ENCODE measurements at places on chromosomes 3 and 15. TPM values are rescaled to one million over a fixed set of nuclear protein-coding genes. Genes with fewer than 3 reads are reported as not detected.

GRCh38 chr3:53073553-53074365, 27.9 kb upstream of the SFMBT1 start:
- no peaks in the 10 kb centered on the region for H3K27me3 ChIP-seq
- peaks cover 16% of the 10 kb centered on the region for H3K4me1 ChIP-seq
- H3K27ac ChIP-seq: peak overlapping the region; percentile 66
- H3K36me3 ChIP-seq: no peaks in the 10 kb centered on the region
- peak overlapping the region; percentile 87 for H3K4me3 ChIP-seq
- DNase-seq: no peak

DNA sequence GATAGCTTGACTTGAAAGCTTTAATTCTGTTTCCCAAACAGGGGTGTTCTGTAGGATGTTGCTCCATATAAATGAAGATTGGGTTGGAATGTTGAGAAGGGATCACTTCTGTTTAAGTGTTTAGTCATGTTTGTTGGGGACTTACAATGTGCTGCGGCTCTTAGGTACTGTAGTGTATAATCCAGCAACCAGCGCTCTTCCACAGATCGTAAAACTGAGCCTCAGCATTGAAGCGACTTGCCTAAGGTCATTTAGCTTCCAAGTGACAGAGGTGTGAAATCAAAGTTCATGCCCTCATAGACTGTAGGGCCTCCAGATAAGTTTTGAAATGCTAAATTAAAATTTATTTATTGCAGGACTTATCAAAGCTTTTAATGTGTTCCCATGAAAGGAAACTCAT, 1.8 kb downstream of the MKRN2 start:
- H3K36me3 ChIP-seq: no peaks in the 10 kb centered on the region
- peak overlapping the region; percentile 95 for H3K4me3 ChIP-seq
- no peak for DNase-seq
- H3K27ac ChIP-seq: no peak overlapping the region
- no peaks in the 10 kb centered on the region for H3K27me3 ChIP-seq

DNA sequence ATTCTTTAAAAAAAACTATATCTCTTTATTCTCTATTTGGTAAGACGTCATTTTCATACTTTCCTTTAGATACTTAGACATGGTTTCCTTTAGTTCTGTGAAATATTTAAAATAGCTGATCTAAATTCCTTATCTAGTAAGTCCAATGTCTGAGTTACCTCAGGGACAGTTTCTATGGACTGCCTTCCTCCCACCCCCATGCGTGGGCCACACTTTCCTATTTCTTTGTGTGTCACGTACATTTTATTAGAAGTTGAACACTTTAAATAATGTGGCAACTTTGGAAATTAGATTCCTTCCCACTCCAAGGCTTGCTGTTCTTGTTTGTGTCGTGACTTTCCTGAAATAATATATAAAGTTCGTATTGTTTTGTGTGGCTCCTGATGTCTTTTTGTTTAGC, 260.7 kb downstream of the EDEM1 start:
- H3K27me3 ChIP-seq: no peaks in the 10 kb centered on the region
- DNase-seq: no peak
- no peak overlapping the region for H3K27ac ChIP-seq
- no peaks in the 10 kb centered on the region for H3K36me3 ChIP-seq
- no peak overlapping the region for H3K4me3 ChIP-seq

GRCh38 chr3:56855856-56856512, 54.2 kb upstream of the ARHGEF3 start:
- no peaks in the 10 kb centered on the region for H3K27me3 ChIP-seq
- no peak for DNase-seq
- H3K4me1 ChIP-seq: peaks cover 6% of the 10 kb centered on the region
- no peaks in the 10 kb centered on the region for H3K36me3 ChIP-seq
- H3K4me3 ChIP-seq: no peak overlapping the region
- no peak overlapping the region for H3K27ac ChIP-seq

DNA sequence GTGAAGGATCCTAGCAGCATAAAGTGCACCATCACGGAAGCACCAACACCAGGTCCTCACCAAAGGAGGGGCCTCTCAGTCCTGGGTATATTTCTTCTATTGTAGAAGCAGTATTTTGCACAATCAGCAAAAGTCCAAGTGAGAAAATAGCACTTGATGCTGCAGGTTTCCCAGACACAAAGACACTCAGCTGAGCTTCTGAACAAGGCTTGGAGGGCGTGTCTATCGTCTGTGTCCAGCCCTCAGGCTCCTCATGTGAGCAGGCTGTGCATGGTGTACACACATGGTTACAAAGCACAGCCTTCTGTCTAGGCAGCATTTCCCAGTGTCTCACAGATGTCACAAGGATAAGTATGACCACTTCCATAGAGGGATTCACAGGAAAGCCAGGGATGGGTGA, 98.3 kb upstream of the SPATA12 start:
- no peak overlapping the region for H3K27ac ChIP-seq
- H3K27me3 ChIP-seq: no peaks in the 10 kb centered on the region
- no peak for DNase-seq
- H3K4me1 ChIP-seq: no peaks in the 10 kb centered on the region
- no peaks in the 10 kb centered on the region for H3K36me3 ChIP-seq

DNA sequence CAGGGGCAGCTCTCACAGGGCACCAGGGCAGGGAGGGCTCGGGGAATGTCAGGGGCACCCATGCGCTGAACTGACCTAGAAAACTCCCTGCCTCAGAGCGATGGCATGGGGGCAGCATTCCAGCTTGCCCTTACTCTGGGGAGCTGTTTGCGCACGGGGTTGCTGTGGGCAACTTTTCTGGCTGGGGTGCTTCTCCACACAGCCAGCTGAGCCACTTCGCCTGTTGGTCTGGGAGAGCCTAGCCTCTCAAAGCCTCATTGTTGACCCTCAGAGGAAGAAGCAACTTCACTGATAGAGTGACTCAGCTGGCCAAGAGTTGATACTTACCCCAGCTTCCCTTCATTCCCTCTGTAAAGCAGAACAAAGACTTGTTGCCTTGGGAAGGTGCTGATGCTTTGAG, 42.6 kb upstream of the MRPS22 start:
- H3K27me3 ChIP-seq: no peaks in the 10 kb centered on the region
- no peaks in the 10 kb centered on the region for H3K4me1 ChIP-seq
- DNase-seq: no peak
- H3K27ac ChIP-seq: no peak overlapping the region

Gene FRG2C
- not detected for total RNA-seq

GRCh38 chr3:31488475-31489017, 44.2 kb upstream of the STT3B start:
- no peaks in the 10 kb centered on the region for H3K4me1 ChIP-seq
- H3K36me3 ChIP-seq: no peaks in the 10 kb centered on the region
- no peak for DNase-seq
- H3K27me3 ChIP-seq: no peaks in the 10 kb centered on the region

Gene ARRDC4
- total RNA-seq: 31.0 TPM

DNA sequence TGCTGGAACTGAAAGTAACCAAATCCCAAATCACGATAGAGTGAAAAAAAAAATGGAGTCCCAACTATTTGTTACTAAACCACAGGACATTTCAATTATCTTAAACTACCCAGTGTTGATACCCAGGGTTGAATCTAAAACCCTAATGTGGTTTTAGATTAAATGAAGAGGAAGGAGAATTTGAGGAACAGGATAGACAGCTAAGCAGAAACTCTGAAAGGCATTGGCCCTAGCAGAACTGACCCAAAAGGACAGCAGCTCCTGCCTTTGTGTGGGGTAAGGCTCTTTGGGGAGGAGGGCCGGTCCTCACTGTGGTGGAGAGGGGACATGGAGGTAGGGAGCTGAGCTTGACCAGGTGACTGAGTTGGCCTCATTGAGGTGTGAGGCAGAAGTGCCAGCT, 30.7 kb upstream of the SNRK start:
- no peak for DNase-seq
- H3K27ac ChIP-seq: no peak overlapping the region
- no peak overlapping the region for H3K4me3 ChIP-seq
- H3K27me3 ChIP-seq: no peaks in the 10 kb centered on the region
- no peaks in the 10 kb centered on the region for H3K36me3 ChIP-seq
- no peaks in the 10 kb centered on the region for H3K4me1 ChIP-seq

Gene GOLGA8G
- not detected for total RNA-seq

GRCh38 chr15:84143753-84144314, 91.7 kb upstream of the GOLGA6L4 start:
- H3K36me3 ChIP-seq: no peaks in the 10 kb centered on the region
- no peak for DNase-seq
- no peaks in the 10 kb centered on the region for H3K27me3 ChIP-seq
- H3K4me3 ChIP-seq: no peak overlapping the region
- no peak overlapping the region for H3K27ac ChIP-seq

DNA sequence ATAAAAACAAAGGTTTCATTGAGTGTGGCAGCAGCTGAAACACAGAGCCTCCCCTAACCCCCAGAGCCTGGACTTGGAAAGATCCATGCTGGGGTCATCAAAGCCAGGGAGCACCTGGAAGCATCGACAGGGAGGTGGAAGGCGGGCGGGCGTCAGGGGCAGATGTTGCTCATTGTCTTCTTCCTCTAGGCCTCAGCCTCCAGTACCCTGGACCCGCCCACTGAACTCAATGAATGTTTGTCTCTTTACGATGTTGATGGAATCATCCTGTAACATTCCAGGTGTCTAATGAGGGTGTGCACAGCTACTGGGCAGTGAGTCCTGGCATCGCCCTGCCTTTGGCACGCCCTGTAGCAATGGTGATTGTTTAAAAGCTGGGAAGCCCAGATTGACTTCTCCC, 9.8 kb downstream of the GP5 start:
- H3K27me3 ChIP-seq: no peaks in the 10 kb centered on the region
- no peaks in the 10 kb centered on the region for H3K36me3 ChIP-seq
- no peak overlapping the region for H3K27ac ChIP-seq
- no peaks in the 10 kb centered on the region for H3K4me1 ChIP-seq
- DNase-seq: no peak

DNA sequence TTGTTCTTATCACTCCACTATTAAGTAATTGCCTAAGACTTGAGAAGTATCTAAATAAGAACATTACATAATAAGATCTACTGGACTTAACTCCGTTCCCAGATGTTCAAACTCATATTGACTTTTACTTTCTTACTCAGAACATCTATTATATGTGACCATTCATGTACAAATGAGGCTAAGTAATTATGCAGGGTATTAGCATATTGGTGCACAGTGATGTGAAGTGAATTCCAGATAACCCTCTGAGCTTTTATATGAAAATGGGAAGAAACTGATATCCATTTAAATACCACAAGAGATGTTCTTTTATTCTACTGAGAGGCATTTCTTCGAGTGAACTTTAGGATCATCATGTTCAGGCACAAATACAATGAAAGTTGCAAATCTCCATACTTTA, 135.7 kb downstream of the ZPLD1 start:
- no peak overlapping the region for H3K27ac ChIP-seq
- no peak overlapping the region for H3K4me3 ChIP-seq
- no peaks in the 10 kb centered on the region for H3K4me1 ChIP-seq
- DNase-seq: no peak
- no peaks in the 10 kb centered on the region for H3K36me3 ChIP-seq
- H3K27me3 ChIP-seq: no peaks in the 10 kb centered on the region

Gene FGD5
- 21.4 TPM for total RNA-seq

Gene ZNF660
- 6.4 TPM for total RNA-seq

DNA sequence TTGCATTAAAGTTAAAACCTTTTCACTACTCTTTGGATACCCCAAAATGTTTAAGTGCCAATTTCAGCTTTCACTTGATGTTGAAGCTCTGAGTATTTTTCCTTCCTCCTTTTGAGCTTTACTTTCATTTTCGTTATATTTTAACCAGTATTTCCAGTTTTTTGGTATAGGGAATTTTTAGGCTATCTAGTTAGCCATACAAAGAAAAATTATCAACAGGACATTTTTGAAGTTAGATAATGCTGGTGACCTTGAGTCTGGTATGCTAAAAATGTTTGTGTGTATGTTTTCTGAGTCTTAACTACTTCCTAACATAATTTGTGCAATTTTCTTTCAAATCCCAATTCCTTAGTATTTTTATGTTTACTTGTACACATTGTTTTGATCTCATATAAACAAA, 284.8 kb downstream of the OTOL1 start:
- no peaks in the 10 kb centered on the region for H3K27me3 ChIP-seq
- no peak for DNase-seq
- H3K4me1 ChIP-seq: no peaks in the 10 kb centered on the region
- no peaks in the 10 kb centered on the region for H3K36me3 ChIP-seq

Gene ARGFX
- total RNA-seq: not detected

Gene C3orf49
- not detected for total RNA-seq

Gene CMTM7
- total RNA-seq: 10.3 TPM

Gene SNTN
- not detected for total RNA-seq

Gene FHIT
- total RNA-seq: 2.3 TPM

- peak overlapping the region; percentile 78 for H3K27ac ChIP-seq
- H3K27me3 ChIP-seq: no peaks in the 10 kb centered on the region
- no peak overlapping the region for H3K4me3 ChIP-seq
- no peaks in the 10 kb centered on the region for H3K36me3 ChIP-seq
- peaks cover 68% of the 10 kb centered on the region for H3K4me1 ChIP-seq
- DNase-seq: no peak
These were observed 266.7 kb upstream of the C2CD4B start for GRCh38 chr15:62431817-62432216.

DNA sequence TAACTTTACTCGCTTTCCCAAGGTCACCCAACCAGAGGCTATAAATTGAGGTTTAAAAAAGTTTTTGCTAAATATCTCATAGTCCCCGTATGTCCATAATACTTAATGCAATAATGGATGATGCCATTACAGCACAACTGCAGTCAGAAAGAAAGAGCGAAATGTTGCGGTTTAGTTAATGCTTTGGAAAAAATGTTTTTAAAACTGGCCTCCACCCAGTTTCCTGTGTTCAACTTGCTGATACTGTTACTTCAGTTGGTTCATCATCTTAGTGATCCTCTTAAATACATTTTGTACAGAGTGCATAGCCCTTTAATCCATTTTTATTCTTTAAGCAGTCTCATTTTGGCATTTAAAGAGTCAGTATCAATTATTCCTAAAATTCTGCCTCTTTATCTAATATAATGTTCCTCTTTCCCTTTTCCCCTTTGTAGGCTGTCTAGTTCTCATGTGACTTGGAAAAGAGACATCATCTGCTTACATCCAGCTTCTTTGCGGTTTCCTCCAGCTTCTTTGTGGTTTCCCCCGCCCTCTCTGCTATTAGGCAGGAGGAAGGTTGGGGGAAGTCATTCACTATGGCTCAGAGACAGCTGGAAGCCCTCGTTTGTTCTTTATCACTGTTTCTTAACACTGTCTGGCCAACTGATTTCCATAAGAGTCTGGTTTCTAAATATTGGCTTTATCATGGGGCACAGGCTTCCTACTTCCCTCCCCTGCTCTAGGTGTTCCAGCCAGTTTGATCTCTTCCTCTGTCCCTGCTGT, 154.3 kb downstream of the GOLIM4 start:
- no peak overlapping the region for H3K27ac ChIP-seq
- H3K36me3 ChIP-seq: no peaks in the 10 kb centered on the region
- H3K4me3 ChIP-seq: no peak overlapping the region
- no peak for DNase-seq
- no peaks in the 10 kb centered on the region for H3K27me3 ChIP-seq

- H3K36me3 ChIP-seq: no peaks in the 10 kb centered on the region
- no peaks in the 10 kb centered on the region for H3K27me3 ChIP-seq
- no peak for DNase-seq
- peak overlapping the region; percentile 39 for H3K4me3 ChIP-seq
- H3K4me1 ChIP-seq: peaks cover 6% of the 10 kb centered on the region
- no peak overlapping the region for H3K27ac ChIP-seq
These were observed 28.8 kb downstream of the KNG1 start for GRCh38 chr3:186746008-186746407.

Gene PRR23B
- not detected for total RNA-seq

All from thoracic aorta (tissue), 2 donors.